ENCODE measurements at places on chromosomes 11 and 22.

GRCh38 chr11:31509051-31509428, 382 bp downstream of the IMMP1L start:
- DNase-seq, result no peak

GRCh38 chr11:128029219-128029722, 558.1 kb downstream of the ETS1 start:
- no peak for DNase-seq

GRCh38 chr11:70203751-70204465, 812 bp downstream of the FADD start:
- DNase-seq, result peak; percentile 91

GRCh38 chr11:134751766-134752165, 339.7 kb upstream of the B3GAT1 start:
- DNase-seq, result no peak

- DNase-seq, result no peak
Observed at GRCh38 chr11:129375751-129376657, at the start of gene BARX2. BARX2 (plus strand) TSS chr11:129375848; CDS start chr11:129376036, 188 bp downstream.

GRCh38 chr11:105298630-105299029, 159.1 kb upstream of the CARD18 start:
- no peak for DNase-seq

- no peak for DNase-seq
Observed at GRCh38 chr11:90809581-90809980, 586.7 kb upstream of the CHORDC1 start.

GRCh38 chr11:87660926-87661660, 514.1 kb downstream of the RAB38 start:
- no peak for DNase-seq

- no peak for DNase-seq
Observed at GRCh38 chr11:88404932-88405710, 67.6 kb upstream of the CTSC start.

DNA sequence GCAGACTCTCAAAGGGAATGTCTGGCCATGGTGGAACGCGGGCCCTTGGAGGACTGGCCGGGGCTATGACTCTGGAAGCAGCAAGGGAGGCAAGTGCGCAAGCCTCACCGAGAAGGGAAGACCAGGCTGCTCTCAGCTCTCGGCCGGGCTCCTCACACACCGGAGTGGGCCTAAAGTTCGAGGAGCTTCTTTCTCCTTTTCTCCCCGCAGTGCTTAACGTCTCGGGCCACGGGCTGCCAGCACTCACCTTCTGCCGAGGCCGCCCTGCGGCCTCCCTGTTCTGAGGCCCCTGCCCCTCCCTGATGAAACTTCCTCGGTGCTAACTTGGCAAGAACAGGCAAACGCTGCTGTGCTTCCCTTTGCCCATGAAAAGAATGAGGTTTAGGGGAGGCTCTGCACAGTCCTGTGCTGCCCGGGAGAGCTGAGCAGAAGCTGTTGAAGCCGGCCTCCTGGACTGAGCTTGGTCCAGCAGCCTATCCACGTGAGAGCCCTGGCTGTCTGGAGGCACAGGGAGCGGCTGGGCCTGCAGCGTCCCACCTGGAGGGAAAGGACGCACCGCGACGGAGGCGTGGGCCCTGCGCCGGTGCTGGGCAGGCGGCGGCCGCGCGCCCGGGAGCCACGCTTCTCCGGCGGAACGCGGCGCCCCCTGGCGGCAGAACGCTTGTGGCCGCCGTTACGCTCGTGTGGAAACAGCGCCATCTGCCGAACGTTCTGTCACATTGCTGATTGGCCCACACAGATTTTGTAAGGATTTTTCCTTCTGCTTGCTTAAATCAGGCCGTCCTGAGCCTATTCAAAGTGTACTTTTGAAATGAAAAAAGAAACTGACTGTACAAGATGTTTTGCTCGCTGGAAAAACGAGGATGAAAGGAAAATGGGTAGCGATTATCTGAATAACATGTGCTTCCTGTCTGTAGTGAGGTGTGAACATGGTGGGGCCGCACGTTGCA, 65.0 kb upstream of the TMEM45B start:
- peak; percentile 82 for DNase-seq

DNA sequence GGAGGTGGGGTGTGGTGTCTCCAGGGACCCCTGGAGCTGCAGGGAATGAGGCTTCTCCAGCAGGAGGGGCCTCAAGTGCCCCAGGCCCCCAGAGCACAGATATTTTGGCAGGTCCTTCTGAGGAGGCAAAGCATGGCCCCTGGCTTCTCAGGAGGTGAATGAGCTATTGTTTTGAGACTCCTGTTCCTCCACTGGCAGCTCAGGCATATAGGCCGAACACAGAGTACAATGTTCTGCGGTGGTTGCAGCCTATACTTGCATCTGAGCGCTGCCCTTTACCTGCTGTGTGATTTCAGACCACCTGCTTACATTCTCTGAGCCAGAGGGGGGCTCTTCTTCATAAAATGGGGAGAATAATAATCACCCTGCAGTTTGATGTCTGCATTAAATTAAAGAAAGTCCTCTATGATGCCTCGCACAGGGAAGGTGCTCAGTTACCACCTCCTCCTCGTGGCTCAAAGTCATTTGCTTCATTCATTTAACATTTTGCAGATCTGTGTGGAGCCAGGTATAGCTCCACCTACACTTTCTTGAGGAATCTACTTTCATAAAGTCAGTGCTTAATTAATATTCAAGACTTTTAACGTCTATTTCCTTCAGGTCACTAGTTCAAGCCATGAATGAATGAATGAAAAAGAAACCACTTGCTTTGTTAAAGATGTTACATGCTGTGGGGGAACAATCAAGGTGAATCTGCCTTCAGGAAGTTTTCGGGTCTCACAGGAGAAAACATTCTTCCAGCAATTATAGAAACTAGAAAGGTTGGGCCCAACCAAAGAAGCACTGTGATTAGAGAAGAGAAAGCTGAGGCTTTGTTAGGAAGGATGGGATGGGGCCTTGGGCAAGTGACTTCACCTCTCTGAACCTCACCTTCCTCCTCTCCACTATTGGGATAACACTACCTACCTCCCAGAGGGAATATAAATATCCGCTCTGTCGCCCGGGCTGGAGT, 68.4 kb downstream of the ADAMTS15 start:
- DNase-seq, result no peak
